ENCODE measurements at places on chromosomes 11 and 22.

DNA sequence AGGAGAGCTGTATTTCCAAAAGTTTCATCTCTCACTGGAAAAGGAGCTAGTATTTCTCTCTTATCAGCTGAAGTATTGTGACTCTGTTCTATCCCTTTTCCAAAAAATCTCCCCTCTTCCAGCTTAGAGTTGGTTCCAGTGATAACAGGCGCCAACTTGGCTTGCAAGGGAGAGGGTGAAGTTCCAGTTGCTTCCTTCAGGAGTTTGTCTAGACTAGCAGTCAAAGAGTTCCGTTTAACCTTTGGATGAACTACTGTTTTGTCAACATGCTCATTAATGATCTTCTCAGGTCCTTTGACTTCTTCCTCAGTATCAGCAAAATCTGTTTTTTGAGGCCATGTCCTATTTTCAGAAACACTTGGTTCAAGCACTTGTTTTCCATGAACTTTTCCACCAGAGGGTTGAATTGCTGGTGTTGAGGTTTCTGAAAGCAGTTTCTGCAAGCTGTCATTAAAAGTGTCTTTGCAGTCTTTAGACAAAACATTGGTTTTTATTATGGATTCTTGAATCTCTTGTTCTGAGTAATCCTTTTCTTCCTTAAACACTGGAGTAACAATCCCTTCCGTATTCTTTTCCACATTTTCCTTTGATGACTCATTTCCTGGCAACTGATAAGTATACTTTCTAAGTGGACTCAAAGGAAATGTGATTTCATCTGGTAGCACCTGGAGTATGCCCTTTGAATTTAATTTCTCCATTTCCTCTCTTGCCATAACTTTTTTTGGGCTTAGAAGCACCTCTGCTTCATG lies 39.7 kb upstream of the CCDC89 start:
- no peak for DNase-seq

- DNase-seq, result no peak
These were observed 76.3 kb downstream of the FAM168A start for GRCh38 chr11:73521621-73522020.

- DNase-seq, result no peak
These were observed 4.5 kb upstream of the HDAC10 start for GRCh38 chr22:50255607-50256006.

DNA sequence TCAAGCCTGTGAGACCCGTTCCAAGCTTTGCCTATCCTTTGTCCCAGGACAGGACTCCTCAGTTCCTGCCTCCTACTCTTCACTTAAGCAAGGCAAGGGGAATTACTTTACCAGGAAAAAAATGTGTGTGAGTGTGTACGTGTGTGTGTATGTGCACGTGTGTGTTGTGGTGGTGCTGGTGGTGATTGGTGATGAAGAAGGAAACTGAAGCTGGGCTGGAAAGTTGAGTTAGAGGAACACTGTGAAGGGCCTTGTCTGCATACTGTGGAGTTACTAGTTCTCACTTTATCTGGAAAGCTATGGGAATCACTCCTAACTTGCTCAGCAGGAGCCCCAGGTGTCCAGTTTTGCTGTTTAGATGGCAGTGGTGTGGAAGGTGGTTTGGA lies 378 bp downstream of the OR51D1 start:
- DNase-seq, result no peak

DNA sequence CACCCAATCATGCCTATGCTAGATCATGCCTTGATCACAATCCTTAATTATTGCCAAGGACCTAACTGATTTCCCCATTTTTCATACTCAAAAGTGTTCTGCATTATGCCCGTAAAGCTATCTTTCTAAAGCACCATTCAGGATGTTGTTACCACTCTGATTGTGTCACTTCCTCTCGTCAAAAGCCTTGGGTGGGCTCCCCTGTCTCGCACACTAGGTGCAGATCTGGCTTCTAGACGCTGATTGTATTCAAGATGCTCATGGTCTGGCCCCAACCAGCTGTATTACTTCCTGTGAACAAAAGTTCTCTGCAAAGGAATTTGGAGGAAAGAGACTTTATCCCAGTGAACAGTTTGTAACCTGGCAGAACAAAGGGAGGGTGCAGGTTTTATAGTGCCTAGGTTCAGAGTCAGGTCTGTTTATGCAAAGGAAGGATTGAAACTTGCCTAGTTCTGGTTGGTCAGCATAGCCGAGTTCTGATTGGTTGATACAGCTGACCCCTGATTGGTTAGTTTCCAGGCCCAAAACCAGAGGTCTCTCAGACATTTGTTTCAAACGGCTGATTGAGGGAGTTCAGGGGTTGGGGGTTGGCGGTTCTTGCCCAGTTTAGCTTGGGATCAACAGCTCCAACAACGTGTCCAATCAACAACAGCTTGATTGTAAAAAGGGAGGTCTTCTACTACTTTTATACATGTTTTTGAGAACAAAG lies 25.4 kb downstream of the ATG13 start:
- DNase-seq, result no peak

DNA sequence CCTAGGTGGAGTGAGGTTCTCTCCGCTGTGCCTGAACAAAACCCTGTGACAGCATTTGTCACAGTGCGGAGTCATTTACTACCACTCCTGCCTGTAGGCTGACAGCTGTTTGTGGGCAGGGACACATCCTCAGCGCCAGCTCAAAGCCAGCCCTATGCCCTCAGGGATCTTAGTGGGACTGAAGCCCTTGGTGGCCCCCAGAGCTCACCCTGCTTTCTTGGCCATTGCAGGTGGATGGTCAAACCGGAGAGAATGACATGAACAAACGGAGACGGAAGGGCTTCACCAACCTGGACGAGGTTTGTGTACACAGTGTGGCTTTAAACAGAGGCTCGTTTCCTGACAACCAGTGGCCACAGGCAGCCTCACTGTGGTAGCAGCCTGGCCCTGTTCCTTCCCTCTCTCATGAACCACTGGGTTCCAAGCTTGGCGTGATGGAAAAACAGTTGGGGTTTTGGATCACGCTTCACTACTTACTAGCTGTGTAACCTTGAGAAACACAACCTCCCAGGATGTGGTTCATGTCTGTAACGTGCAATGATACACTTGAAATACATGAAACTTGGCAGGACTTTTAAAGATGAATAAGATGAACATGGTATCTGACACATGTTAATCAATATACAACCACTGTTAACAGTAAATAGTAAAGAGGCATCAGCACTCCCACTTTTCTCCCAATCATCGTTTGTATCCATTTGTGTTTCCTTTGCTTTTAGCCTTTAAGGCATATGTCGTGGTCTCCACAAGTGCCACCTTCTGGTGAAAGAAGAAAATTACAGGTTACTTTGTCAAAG lies 125.8 kb downstream of the MICAL2 start:
- no peak for DNase-seq

GRCh38 chr11:3000032-3000961 lies 8.2 kb upstream of the NAP1L4 start:
- peak; percentile 92 for DNase-seq

DNA sequence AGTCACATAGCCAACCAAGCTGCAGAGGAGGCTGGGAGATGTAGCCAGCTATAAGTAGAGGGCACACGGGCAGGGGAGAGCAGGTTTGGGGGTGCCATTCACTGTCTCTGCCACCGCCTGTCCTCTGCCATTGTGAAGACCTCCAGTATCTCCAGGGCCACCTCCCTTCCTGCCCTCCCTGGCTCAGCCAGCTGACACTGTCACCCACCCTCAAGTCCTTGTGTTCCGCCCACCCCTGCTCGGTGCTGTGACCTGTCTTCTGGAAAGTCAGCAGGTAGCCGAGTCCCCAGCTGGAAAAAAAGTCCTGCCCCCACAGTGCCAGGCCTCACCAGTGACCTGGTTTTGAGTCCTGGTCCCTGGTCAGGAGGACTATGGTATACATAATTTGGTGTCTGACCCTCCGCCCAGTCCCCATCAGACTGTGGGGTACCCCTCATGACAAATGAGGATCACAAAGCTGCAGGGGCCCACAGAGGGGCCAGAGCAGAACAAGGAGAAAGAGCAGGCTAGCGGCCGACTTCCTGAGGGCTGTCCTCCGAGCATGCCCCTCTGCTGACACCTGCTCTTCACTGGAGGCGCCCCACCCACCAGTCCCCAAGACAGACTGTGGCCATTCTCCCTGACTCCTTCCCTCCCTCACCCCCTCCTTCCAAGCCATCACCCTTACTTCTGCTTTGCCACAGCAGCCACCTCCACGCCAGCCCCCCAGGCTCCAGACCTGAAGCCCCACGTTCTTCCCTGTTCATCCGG lies 7.1 kb upstream of the IL2RB start:
- no peak for DNase-seq

DNA sequence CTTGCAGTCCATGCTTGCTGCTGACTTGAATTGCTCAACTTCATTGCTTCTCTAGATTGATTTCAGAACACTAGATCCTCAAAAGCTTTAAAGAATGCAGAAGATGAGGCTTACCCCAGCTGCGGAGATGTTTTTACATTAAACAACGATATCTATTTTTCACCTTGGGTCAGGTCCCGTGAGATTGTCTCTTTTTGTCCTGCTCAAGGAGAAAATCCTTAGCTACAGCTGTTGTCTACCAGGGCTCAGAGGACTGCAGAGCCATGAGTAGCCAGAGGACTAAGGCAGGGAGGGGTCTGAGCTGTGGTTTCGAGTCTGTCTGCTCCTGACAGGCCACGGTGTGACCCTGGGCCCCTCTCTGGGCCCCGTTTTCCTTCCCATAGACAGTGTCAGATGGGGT lies 51.4 kb downstream of the PKNOX2 start:
- no peak for DNase-seq

- DNase-seq, result no peak
These were observed 60.0 kb downstream of the FAM181B start for GRCh38 chr11:82673631-82674030.

DNA sequence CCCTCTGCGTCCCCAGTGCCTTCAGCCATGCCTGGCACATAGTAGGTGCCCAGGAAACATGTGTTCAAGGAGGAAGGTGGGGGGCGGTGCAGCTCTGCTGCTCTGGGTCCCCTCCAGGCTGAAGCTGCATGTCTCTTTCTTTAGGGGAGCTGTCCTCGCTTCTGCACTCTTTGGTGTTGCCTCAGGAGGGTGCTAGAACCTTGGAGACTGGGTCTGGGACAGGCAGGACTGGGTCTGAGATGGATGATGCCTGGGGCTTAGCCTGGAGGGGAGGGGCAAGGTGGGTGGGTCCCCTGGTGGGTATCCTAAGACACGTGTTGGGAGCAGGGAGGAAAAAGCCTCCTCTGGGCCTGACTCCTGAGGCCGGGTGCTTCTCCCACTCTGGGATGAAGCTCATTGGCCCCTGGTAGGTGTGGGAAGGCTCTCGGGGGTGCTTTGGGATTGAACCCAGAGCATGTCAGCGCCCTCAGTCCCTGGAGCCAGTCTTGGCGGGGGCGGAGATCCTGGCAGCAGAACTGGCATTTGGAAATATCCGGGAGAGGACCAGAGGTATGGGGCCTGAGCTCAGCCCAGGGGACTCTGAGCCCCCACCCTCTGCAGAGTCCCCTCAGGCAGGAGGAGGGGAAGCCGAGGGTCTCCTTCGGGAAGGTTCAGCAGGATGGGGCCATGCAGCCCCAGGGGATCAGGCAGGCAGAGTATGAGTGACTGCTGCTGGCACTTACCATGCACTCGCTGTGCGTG lies 6.7 kb upstream of the GSTP1 start:
- DNase-seq, result no peak

DNA sequence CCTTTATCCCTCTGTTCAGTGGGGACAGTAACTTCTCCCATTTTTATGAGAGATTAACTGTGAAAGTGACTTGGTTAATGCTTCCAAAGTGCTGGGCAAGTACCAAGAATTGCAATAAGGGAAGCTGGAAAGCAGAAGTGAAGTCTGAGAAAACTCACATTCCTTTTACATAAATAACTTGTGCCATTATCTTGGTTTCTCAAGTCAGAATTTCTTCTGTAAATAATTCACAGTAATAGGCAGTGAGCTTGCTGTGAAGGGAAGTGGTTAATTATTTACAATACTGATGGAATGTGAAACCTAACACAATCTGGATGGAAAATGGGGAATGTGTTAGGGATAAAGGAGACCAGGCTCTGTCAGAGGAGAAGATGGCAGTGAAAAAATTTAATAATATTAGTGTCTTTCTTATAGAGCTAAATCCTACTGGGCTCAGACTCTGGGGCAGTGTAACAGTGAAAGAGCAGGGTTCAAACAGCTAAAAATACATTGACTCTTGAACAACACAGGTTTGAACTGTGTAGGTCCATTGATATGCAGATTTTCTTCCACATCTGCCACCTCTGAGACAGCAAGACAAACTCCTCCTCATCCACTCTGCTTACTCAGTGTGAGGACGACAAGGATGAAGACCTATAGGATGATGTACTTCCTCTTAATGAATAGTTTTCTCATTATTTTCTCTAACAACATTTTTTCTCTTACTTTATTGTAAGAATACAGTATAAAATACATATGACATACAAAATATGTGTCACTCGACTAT lies 251.5 kb upstream of the ISX start:
- no peak for DNase-seq

- no peak for DNase-seq
These were observed 59.6 kb upstream of the ADORA2A start for GRCh38 chr22:24367841-24368240.

GRCh38 chr11:44589301-44589700 lies 23.8 kb downstream of the CD82 start:
- no peak for DNase-seq

- no peak for DNase-seq
These were observed 6.8 kb downstream of the GTSE1 start for GRCh38 chr22:46303347-46303965.

DNA sequence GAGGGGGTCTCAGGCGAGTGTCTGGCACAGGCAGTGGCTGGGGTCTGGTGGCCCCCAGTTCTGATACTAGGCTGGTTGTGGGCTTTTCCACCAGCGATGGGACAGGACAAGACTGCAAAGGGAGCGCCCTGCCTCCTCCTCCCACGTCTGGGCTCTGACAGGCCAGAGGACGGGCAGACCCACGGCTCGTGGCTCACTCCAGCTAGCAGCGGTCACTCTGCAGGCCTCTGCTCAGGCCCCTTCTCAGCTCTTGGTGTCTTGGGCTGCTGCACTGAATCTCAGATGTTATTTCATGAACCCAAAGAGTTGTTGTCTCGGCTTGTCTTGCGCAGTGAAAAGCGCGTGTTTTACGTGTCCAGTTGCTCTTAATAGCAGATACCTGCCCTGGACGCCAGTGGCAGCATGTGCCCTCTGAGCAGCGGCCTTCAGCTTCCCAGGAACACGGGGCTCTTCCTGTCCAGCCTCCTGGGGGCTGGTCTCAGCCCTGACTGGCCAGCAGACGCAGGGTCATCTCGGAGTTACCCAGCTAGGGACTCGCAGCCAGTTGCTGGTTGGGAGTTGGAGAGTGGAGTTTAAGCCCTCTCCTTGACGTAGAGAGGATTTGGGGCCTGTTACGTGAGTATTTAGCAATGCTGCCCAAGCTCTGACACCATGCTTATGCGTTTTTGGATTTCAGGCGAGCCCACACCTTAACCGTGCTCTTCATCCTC lies 9.6 kb downstream of the PTDSS2 start:
- peak; percentile 61 for DNase-seq

- DNase-seq, result peak; percentile 78
These were observed at the start of gene SHISA8 for GRCh38 chr22:41915035-41915785. Gene SHISA8, minus strand, starts transcription at chr22:41915074. Its CDS starts 407 bp downstream, at chr22:41914667.

- no peak for DNase-seq
These were observed 46.2 kb upstream of the TSKU start for GRCh38 chr11:76736773-76737495.

DNA sequence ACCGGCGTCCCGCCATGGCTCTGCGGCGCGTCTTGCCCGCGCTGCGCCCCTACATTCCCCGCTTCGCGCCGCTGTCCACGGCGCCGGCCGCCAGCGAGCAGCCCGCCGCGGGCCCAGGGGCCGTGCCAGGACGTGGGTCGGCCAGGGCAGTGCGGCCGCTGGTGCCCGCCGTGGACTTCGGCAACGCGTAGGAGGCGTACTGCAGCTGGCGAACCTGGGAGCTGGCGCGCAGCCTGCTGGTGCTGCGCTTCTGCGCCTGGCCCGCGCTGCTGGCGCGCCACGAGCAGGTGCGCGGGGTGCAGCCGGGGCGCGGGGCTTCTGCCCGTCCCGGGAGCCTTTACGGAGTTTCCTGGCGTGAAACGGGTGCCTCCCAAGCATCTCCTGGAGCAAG lies 20.1 kb downstream of the DGCR6L start:
- no peak for DNase-seq
